Globus pallidus (tissue), 1 donor: ENCODE measurements at places on chromosomes 16 and 17.

DNA sequence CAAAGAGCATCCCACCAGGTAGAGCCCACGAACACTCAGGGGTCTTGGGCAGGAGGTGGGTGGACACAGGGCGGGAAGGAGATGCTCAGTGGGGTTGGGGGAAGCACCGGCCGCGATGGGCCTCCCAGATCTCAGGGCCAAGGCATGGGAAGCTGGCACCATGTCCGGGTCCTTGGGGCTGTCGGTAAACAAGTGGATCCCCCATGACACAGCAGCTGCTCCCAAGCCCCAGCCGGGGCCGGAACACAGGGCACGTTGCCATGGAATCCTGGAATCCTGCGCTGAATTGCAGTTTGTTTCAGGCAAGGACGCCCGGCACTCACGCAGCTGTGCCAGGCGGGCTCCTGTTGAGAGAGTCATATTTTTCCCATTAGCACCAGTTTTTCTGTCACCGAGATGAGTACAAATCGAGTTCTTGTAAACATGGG is 23.0 kb upstream of the CHMP6 start:
- DNase-seq: peak; percentile 80

GRCh38 chr16:84730406-84731106 is 30.8 kb downstream of the USP10 start:
- DNase-seq: no peak

DNA sequence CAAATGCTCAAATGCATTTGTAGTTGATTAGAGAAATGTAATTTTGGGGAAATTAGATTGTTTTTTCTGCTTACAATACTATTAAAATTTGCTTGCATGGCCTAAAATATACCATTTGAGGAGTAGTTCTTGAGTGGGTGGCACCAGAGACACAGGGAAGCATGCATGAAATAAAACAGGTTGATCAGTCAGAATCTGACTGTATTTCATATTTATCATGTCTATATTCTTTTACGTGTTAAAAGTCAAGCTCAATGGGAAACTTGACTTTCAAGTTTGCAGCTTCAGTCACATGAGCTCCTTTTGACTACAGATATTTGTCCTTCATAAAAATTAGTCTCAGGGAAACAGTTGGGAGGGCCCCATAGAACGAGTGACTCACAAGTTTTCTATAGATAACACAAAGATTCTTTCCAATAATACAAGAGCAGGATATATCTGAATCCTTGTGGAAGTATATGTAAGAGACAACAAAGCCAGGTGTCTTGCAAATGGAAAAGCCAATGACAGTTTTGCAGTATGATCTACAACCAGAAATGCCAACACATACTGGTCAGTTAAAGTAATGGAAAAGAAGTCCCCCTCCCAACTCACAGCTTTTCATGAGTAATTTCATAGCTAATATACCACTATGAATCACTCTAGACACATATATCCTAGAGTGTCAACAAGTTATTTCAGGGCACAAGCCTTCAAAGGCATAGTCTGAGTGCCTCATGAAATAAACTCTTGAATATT is 42.2 kb upstream of the CORO6 start:
- no peak for DNase-seq

- DNase-seq: no peak
These were observed 80.2 kb downstream of the HS3ST4 start for GRCh38 chr16:25771812-25772568.

- DNase-seq: no peak
These were observed 16.5 kb downstream of the CNTNAP1 start for GRCh38 chr17:42698736-42699414.

DNA sequence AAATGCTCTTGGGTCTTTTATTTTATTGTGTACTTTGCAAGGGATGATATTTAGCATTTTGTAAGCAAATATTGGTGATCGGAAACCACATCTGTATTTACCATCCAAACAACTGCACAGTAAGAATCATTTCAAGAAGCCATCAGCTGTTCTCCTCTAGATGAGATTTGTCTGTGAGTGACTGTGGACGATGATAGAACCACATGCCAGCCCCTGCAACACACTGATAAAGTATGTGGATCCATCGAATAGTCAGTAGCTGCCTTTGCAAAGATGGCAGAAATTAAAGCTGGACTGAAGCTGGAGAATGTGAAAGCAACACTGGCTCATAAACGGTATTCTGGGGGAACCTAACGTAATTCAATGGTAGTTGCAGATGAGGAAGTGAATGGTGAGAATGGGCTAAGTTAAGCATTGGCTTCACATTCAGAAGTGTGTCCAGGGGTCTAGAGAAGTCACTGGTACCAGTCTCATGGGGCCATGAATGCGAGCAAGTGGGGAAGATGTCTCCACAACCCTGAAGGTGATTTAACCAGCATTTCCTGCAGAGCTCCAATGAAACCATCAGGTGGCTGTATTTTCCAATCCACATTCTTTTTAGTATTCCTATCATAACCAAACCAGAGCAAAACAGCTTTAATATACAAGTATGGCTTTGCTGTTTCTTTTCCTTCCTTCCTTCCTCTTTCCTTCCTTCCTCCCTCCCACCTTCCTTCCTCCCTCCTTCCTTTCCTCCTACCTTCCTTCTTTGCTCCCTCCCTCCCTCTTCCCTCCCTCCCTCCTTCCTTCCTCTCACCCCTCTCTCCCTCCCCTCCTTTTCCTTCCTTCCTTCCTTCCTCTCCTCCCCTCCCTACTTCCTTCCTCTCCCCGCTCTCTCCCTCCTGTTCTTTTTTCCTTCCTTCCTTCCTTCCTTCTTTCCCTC is 169.4 kb downstream of the ABCA8 start:
- DNase-seq: no peak

- no peak for DNase-seq
These were observed 64.3 kb downstream of the IGF2BP1 start for GRCh38 chr17:49061524-49061943.

- DNase-seq: no peak
These were observed 162.6 kb downstream of the FTO start for GRCh38 chr16:53866520-53866919.

DNA sequence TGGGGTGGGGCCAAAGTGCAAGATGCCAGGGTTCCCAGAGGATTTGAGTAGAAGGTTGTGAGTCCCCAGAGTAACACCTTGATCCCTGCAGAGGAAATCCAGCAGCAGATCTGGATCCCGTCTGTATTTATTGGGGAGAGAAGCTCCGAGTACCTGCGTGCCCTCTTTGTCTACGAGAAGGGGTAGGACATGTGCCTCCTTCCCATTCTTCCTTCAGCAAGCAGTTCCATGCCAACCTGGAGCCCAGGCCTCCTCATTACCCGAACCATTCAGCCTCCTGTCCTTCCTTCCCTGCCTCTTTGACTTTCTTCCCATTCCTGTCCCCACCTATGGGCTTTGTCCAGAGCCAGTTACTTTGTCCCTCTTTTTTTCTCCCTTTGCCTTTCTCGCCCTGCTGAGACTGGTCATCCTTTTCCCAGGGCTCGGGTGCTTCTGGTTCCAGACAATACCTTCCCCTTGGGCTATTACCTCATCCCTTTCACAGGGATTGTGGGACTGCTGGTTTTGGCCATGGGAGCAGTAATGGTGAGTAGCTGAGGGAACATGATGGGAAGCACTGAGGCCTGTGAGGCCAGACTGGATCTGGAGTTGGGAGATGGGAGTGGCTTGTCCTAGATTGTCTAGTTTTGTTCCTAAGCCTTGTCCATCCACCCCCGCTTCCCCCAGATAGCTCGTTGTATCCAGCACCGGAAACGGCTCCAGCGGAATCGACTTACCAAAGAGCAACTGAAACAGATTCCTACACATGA is 2.9 kb downstream of the RNF167 start:
- no peak for DNase-seq

DNA sequence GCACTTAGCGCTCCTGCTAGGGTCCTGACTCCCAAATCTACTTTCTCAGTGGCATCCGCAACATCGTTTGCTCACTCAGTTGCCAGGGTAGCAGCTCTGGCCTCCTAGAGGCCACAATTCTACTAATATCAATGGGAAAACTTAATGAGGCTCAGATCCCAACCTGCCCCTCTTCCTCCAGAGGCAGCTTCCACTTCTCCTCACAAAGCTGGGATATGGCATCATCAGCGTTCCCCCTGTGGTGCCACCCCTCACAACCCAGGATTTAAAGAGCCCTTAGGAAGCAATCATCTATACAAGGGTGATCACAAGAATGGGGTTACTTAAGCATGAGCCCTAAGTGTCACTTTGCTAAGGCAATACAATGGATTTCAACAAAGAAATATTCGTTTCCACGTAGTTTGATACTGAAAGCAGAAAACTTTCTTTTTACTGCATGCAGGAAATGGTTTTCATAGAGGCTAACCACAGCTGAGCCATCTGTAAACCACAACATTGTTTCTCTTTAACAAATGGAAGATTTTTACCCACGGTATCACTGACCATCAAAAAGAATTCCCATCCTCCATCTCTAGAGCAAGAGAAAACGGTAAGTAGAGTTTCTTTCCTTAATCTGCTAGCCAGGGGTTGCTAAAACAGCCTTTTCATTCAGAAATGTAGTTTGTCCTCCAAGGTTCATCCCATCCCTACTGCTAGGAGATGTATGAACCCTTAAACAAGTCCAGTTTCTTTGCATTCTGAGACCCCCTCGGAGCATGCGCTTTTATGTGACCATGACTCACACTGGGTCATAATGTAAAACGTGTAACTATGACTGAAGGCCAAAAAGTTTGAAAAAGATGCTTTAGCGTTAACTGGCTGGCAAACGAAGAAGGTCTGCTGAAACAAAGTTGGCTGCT is 68.3 kb upstream of the BCAR1 start:
- no peak for DNase-seq

GRCh38 chr16:4640572-4641305 is 16.1 kb downstream of the MGRN1 start:
- no peak for DNase-seq

GRCh38 chr16:77784441-77785372 is 3.7 kb upstream of the VAT1L start:
- DNase-seq: no peak

GRCh38 chr16:74748616-74749026 is 26.0 kb downstream of the FA2H start:
- peak; percentile 93 for DNase-seq

- DNase-seq: no peak
These were observed 6.4 kb upstream of the MYO1C start for GRCh38 chr17:1498869-1499268.

DNA sequence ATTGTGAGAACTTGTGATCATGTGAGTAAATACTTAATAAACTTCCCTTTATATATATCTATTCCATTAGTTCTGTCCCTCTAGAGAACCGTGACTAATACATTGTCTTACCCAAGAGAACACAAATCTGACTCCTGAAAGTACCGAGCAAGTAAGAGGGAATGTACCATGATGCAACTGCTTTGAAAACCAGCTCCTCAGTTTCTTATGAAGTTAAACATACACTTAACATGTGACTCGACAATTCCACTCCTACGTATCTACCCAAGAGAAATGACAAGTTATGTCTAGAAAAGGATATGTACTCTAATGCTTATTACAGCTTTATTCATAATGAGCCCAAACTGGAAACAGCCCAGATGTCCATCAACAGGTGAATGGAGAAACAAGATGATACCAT is 8.8 kb upstream of the GJD3 start:
- DNase-seq: no peak

- DNase-seq: no peak
These were observed 109.7 kb downstream of the PLCG2 start for GRCh38 chr16:81888520-81889394.

DNA sequence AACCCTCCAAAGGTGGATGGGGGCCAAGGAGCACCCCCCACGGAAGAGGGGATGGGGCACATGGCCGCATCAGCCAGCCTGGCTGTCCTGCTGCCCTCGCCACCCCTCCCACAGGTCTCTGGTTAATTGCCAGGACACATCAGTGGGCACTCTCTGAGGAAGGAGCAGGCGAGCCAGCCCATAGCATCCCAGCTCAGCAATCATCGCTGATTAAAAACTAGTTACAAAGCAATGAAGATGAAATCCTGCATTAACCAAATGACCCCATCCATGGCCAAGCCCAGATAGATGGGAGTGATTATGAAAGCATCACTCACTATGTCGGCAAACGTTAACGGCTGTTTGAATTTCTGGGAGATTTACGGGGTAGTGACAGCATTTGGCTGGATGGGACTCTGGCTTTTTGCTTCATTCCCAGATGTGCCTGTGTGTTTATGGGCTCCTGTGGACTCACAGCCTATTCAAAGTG is 45.3 kb downstream of the CCDC182 start:
- no peak for DNase-seq

DNA sequence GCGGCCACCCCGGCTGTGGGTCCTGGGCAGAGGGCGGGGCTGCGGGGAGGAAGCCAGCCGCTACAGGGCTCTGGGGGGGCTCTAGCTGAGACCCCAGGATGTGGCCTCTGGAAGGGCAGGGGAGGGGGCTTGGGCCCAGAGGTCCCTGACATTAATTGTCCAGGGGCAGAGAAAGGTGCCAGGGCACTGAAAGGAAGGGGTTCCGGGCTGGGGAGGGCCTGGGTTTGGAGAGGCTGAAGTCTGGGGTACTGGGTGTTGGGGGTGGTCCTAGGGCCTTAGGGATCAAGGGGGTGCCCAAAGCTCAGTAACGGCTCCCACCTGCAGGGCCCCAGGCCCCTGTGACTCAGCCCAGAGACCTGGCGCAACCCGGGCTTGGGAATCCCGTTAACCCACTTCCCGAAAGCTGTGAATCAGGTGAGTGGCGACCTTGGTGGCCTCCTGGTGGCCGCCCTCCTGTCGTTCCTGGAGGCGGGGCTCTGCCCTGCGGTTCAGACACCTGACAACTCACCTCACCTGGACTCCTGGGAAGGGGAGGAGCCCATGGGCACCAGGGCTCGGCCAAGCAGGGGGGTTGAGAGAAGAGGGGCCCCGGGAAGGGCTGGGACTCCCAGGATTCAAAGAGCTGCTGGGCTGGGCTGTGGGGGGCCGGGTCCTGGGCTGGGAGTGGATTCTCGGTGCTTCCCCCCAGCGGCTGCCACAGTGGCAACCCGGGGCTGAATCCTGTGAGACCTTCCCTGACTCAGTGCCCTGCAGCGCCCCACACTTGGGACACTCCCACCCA is 465 bp upstream of the PRSS22 start:
- DNase-seq: no peak

GRCh38 chr16:77213542-77214106 is 14.4 kb downstream of the SYCE1L start:
- DNase-seq: no peak

DNA sequence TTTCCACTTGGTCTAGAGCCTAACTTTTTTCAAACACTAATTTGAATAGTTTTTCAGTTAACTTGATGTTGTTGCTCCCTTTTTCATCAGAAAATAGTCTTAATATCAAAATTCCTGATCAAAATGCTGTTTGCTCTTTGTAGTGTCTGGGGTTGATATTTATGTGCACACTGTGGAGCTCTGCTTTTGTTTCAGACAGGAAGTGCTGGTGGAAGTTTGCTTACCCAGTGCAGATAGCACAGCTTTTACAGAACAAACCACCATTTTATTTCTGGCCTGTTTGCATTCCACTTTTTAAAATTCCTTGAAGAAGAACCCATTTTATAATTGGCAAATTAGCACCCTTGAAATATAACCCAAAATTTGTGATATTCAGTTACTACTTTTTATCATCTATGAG is 125.4 kb downstream of the MRTFB start:
- DNase-seq: no peak

GRCh38 chr16:1043881-1044451 is 28.6 kb upstream of the SSTR5 start:
- DNase-seq: no peak
